Activated naive CD4-positive, alpha-beta T cell treated with anti-CD3 and anti-CD28 coated beads for 36 hours (primary cell): ENCODE measurements at places on chromosomes 7 and 10. TPM values are rescaled to one million over a fixed set of nuclear protein-coding genes. Genes with fewer than 3 reads are reported as not detected.

GRCh38 chr7:20793248-20793647, 6.6 kb upstream of the SP8 start:
- peaks cover 79% of the 10 kb centered on the region for H3K27me3 ChIP-seq
- no peak overlapping the region for H3K4me3 ChIP-seq
- no peak for DNase-seq
- H3K27ac ChIP-seq, result no peak overlapping the region
- peaks cover 5% of the 10 kb centered on the region for H3K36me3 ChIP-seq

GRCh38 chr10:61903221-61903927, 1.9 kb downstream of the ARID5B start:
- peak; percentile 74 for DNase-seq
- peaks cover 50% of the 10 kb centered on the region for H3K36me3 ChIP-seq
- H3K27ac ChIP-seq, result peak overlapping the region; percentile 100
- H3K4me1 ChIP-seq, result peaks cover 42% of the 10 kb centered on the region
- H3K4me3 ChIP-seq, result peak overlapping the region; percentile 99
- no peaks in the 10 kb centered on the region for H3K27me3 ChIP-seq

GRCh38 chr7:145718129-145718528, 398.5 kb upstream of the CNTNAP2 start:
- no peaks in the 10 kb centered on the region for H3K27me3 ChIP-seq
- DNase-seq, result no peak
- H3K36me3 ChIP-seq, result no peaks in the 10 kb centered on the region
- H3K27ac ChIP-seq, result no peak overlapping the region
- H3K4me3 ChIP-seq, result no peak overlapping the region
- no peaks in the 10 kb centered on the region for H3K4me1 ChIP-seq

- H3K4me3 ChIP-seq, result no peak overlapping the region
- DNase-seq, result peak; percentile 12
- H3K27ac ChIP-seq, result no peak overlapping the region
- peaks cover 89% of the 10 kb centered on the region for H3K36me3 ChIP-seq
Measured at GRCh38 chr10:13180788-13181187, 19.4 kb downstream of the MCM10 start.

The UPK3BL2 gene
- total RNA-seq, result 5.5 TPM

DNA sequence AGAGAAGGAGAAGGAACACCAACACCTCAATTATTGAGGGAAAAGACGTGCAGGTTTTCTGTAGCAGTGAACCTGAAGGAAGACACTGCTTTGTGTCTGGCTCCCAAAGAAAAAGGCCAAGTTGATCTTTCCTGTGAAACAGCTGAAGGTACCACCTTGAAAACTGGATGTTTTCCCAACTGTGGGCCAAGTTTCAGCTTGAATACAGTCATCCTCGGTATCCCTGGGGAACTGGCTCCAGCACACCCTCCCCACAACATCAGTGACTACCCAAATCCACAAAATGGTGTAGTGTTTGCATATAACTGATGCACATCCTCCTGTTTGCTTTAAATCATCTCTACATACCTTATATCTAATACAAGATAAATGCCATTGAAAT, 297.0 kb upstream of the PITRM1 start:
- peaks cover 43% of the 10 kb centered on the region for H3K4me1 ChIP-seq
- H3K36me3 ChIP-seq, result no peaks in the 10 kb centered on the region
- H3K4me3 ChIP-seq, result no peak overlapping the region

- H3K36me3 ChIP-seq, result no peaks in the 10 kb centered on the region
- no peak overlapping the region for H3K4me3 ChIP-seq
- no peak overlapping the region for H3K27ac ChIP-seq
- H3K27me3 ChIP-seq, result peaks cover 24% of the 10 kb centered on the region
- DNase-seq, result no peak
Measured at GRCh38 chr10:75283078-75283670, 47.4 kb upstream of the COMTD1 start.

DNA sequence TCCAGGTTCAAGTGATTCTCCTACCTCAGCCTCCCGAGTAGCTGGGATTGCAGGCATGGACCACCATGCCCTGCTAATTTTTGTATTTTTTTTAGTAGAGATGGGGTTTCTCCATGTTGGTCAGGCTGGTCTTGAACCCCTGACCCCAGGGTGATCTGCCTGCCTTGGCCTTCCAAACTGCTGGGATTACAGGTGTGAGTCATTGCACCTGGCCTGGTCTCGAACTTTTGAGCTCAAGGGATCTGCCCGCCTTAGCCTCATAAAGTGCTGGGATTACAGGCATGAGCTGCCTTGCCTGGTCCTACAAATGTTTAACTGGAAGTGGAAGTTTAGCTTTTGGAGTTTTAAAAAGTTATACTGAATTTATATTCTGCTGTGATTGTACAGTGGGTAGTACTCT, 2.8 kb downstream of the MLLT10 start:
- no peak overlapping the region for H3K27ac ChIP-seq
- no peak overlapping the region for H3K4me3 ChIP-seq
- H3K27me3 ChIP-seq, result no peaks in the 10 kb centered on the region
- H3K36me3 ChIP-seq, result peaks cover 34% of the 10 kb centered on the region
- peaks cover 19% of the 10 kb centered on the region for H3K4me1 ChIP-seq

DNA sequence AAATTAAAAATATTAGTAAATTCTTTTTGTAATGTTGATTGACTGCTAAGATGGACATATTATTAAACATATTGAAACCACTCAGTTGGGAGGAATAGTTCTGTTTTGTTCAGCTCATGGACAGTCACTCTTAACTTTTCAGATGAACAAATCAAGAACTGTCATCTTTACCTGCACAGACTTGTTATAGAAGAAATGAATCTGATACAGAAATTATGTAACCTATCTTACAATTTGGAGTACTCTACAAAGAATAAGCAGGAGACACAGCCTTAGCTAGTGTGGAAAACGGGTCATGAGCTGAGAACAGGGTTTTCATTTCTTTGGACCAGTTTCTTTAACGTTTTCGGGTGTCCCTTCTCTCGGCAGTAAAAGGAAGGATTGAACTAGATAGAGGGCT, 1.2 kb upstream of the ANLN start:
- H3K4me3 ChIP-seq, result peak overlapping the region; percentile 12
- DNase-seq, result no peak
- peaks cover 21% of the 10 kb centered on the region for H3K4me1 ChIP-seq
- peaks cover 6% of the 10 kb centered on the region for H3K36me3 ChIP-seq
- peaks cover 8% of the 10 kb centered on the region for H3K27me3 ChIP-seq

GRCh38 chr7:8491544-8492489, 58.4 kb downstream of the NXPH1 start:
- no peak for DNase-seq
- no peak overlapping the region for H3K27ac ChIP-seq

DNA sequence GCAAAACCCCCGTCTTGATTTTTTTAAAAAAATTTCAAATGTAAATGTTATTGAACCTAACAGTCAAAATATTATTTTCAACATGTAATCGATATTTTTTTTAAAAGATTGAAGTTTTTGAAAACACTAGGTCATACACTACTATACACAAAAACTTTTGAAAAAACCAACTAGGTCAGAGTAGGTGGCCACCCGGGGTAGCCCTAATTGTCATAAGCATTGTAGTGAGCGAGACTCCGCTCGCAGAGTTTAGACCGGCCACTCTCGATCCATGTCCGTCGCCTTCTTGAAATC, 417 bp downstream of the RFC2 start:
- DNase-seq, result no peak
- peak overlapping the region; percentile 95 for H3K27ac ChIP-seq
- peak overlapping the region; percentile 95 for H3K4me3 ChIP-seq
- peaks cover 20% of the 10 kb centered on the region for H3K4me1 ChIP-seq

The STEAP1 gene
- 2.6 TPM for total RNA-seq

DNA sequence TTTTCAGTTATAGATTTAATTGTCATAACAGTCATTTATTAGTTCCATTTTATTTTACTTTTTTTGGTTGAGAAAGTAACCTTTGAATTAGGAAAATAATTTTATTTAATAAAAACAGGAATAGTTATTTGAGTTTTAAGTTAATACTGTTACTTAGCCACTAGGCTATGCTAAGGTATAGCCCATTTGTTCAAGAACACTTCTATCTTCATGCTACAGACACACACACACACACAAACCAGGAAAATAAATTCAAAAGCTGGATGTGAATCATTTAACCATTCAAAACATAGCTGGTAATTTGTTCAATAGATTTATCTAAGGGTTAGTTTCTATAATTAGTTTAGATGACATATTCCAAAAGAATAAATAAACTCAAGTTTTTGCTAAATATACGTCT, 148.4 kb downstream of the RNF133 start:
- no peaks in the 10 kb centered on the region for H3K4me1 ChIP-seq
- DNase-seq, result no peak
- no peaks in the 10 kb centered on the region for H3K27me3 ChIP-seq
- no peaks in the 10 kb centered on the region for H3K36me3 ChIP-seq
- H3K27ac ChIP-seq, result no peak overlapping the region

- H3K27me3 ChIP-seq, result peaks cover 2% of the 10 kb centered on the region
- H3K4me3 ChIP-seq, result no peak overlapping the region
- no peak overlapping the region for H3K27ac ChIP-seq
Measured at GRCh38 chr7:106042196-106042611, 69.9 kb downstream of the SYPL1 start.

The FAM237B gene
- not detected for total RNA-seq

GRCh38 chr7:93231259-93231658, 907 bp upstream of the VPS50 start:
- H3K36me3 ChIP-seq, result no peaks in the 10 kb centered on the region
- H3K27me3 ChIP-seq, result no peaks in the 10 kb centered on the region
- H3K27ac ChIP-seq, result peak overlapping the region; percentile 83
- peak overlapping the region; percentile 96 for H3K4me3 ChIP-seq

The FFAR4 gene
- not detected for total RNA-seq

DNA sequence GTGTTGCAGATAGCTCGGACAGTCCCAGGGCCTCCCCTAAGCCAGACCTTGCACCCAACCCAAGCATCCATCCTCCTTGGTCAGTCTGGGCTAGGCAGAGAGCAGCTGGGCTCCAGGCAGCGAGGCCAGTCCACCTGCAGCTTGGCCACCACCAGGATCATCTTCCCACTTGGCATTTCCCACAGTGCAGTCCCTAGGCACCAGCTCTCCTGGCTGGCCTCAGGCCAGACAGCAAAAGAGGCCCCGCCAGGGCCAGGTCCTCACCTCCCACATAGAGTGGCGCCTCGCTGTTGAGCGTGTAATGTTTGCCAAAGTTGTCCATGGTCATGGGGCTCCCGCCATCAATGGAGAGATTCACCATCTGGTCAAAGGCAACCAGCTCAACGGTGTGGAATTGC, 171.7 kb downstream of the LCOR start:
- H3K4me1 ChIP-seq, result no peaks in the 10 kb centered on the region
- peaks cover 6% of the 10 kb centered on the region for H3K27me3 ChIP-seq
- no peak overlapping the region for H3K27ac ChIP-seq
- DNase-seq, result no peak
- no peak overlapping the region for H3K4me3 ChIP-seq
- H3K36me3 ChIP-seq, result peaks cover 8% of the 10 kb centered on the region

- H3K27me3 ChIP-seq, result no peaks in the 10 kb centered on the region
- H3K4me1 ChIP-seq, result no peaks in the 10 kb centered on the region
- H3K4me3 ChIP-seq, result no peak overlapping the region
- no peak overlapping the region for H3K27ac ChIP-seq
- DNase-seq, result no peak
- H3K36me3 ChIP-seq, result no peaks in the 10 kb centered on the region
Measured at GRCh38 chr7:18458830-18459229, 36.7 kb upstream of the HDAC9 start.

The VSTM2A gene
- not detected for total RNA-seq

DNA sequence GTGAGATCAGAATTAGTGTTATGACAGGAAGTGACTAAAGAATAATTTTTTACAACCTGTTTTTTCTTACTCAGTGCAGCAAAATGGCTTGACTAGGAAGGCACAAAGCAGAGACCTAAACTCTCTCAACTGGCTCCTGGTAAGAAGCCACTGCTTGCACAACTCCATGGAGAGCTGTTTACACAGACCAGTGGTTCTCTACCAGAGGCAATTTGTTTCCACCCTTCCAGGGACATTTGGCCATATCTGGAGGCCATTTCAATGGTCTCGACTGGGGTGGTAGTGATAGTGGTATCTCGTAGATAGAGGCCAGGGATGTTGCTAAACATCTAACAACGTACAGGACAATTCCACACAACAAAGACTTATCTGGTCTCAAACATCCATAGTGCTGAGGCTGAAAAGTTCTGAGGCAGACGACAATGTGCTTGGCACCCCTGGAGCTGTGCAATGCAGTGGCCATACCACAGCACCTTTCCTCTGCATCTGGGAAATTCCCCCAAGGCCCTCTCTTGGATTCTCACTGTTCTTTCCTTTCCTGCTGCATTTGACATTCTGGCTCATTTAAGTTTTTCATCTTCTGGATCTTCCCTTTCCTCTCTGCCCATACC, 105.4 kb upstream of the LAMB4 start:
- no peak overlapping the region for H3K27ac ChIP-seq
- H3K4me3 ChIP-seq, result no peak overlapping the region
- H3K27me3 ChIP-seq, result no peaks in the 10 kb centered on the region

DNA sequence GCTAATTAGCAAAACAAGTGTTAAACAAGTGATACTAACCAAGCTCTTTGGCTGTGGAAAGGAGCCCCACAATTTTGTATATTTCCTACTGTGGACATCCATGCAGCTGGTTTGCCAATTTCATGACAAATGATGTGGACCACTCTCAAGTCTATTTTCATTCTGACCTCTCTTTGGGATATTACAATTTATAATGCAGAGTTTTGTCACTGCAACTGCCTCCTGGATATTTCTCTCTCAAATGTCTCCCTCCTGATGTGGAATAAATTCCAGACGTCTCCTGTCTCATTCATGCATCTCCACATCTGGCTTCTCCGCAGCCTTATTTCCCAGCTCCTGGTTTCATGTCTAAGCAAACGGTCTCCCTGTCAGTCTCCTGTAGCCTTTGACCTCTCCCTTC, 80.6 kb upstream of the RHEB start:
- H3K27me3 ChIP-seq, result no peaks in the 10 kb centered on the region
- no peak overlapping the region for H3K4me3 ChIP-seq
- H3K27ac ChIP-seq, result no peak overlapping the region
- DNase-seq, result no peak
- H3K36me3 ChIP-seq, result peaks cover 1% of the 10 kb centered on the region
- H3K4me1 ChIP-seq, result peaks cover 16% of the 10 kb centered on the region

DNA sequence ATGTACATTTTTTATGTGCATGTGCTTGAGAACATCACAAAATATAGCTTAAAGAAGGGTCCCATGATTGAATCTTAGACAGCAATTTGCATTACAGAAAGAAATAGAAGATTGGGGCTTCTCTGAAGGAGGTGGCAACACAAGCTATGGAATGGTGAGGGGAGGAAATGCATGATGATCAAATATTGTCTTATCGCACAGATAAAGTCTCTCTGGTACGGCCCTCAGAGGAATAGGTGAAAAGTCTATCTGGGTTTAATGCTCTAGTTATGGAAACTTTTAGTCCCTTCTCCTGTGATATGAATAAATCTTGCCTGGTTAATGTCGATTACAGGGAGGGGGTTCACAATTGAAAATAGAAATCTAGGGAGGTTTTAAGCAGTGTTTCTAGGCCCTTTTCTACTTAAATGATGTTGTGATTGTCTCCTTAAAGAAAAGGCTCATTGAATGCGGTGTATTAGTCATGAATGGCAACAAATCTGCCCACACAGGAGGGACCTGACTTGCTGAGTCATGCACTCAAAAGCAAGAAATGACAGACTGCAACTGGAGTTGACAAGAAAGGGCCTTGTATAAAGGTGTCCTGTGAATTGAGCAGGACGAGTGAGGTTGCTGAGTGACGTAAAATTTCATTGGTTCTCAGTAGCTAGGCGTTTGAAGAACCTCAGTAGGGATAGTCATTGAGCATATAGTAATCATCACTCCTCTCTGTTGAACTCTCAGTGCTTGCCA, 133.4 kb upstream of the CSTF2T start:
- H3K4me1 ChIP-seq, result peaks cover 4% of the 10 kb centered on the region
- no peaks in the 10 kb centered on the region for H3K36me3 ChIP-seq
- no peak overlapping the region for H3K27ac ChIP-seq
- H3K27me3 ChIP-seq, result no peaks in the 10 kb centered on the region
- peak; percentile 22 for DNase-seq
- H3K4me3 ChIP-seq, result no peak overlapping the region
